Osteoblast (primary cell): ENCODE measurements at places on chromosomes 2 and 18. TPM values are rescaled to one million over a fixed set of nuclear protein-coding genes. Genes with fewer than 3 reads are reported as not detected.
A peak's percentile ranks its signal among the peaks of the same experiment; 100 is the strongest.

The FAM124B gene
- not detected in 2 replicates for total RNA-seq

The METTL5 gene
- total RNA-seq, result 39.8 and 44.2 TPM in 2 replicates

GRCh38 chr2:98515250-98515991 is 70.8 kb downstream of the INPP4A start:
- DNase-seq, result peak; percentile 93

DNA sequence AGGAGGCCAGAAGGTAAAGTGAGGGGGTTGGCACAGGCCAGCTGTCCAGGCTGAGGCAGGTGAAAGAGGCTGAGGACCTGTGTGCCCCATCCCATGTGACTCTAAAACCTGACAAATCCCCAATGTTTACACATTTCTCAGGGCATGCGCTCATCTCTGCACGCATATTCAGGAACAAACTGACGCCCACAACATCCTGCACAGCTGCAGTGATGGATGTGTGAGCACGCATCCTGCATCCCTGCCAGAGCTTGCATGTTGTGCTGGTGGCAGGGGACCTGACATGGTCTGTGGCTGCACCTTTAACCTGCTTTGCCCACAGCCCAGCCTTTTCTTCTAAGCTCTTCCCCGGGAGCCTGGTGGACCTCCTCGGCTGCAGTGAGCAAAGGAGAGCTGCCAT is 83.1 kb downstream of the FBXO15 start:
- no peak for DNase-seq

GRCh38 chr2:220212296-220213080 is 585.1 kb downstream of the SLC4A3 start:
- DNase-seq, result no peak

The GRB14 gene
- total RNA-seq, result 0.72 and 0.88 TPM in 2 replicates

- no peak for DNase-seq
These were observed 34.9 kb downstream of the SMC6 start for GRCh38 chr2:17718689-17719088.

The CDH2 gene
- total RNA-seq, result 75.6 and 78.7 TPM in 2 replicates

- DNase-seq, result no peak
These were observed 18.4 kb downstream of the NCOA1 start for GRCh38 chr2:24509425-24509824.

DNA sequence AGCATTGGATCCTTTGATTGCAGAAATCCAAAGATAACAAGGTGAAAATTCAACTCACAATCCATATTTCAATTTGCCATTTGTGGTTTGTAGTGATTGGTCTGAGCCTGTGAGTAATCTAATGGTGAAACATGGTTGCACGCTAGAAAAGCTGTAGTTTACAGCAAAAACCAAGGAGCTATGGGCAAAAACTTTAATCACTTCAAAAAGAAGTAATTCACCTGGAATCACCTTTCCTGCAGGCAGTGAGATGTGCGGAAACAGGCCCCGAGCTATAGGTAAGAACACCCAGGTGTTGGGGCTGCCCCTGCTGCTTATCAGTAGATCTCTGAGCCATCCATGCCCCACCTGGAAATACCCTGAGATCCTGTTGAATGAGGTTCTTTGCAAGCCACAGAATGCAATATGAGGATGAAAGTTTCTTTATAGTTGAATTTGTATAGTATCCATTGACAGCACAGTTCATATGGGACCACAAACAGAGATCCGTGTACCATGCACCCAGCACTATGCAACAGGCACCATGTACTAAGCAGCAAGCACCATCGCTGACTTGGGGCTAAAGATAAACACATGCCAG is 208.2 kb downstream of the SPP2 start:
- DNase-seq, result peak; percentile 91

The NCKAP5 gene
- total RNA-seq, result 1.8 TPM in 2 replicates

- no peak for DNase-seq
These were observed 16.1 kb upstream of the STRN start for GRCh38 chr2:36982467-36982866.

GRCh38 chr2:100291152-100291970 is 30.9 kb downstream of the LONRF2 start:
- DNase-seq, result no peak

The TUBA4A gene
- 11.9 and 13.6 TPM in 2 replicates for total RNA-seq

DNA sequence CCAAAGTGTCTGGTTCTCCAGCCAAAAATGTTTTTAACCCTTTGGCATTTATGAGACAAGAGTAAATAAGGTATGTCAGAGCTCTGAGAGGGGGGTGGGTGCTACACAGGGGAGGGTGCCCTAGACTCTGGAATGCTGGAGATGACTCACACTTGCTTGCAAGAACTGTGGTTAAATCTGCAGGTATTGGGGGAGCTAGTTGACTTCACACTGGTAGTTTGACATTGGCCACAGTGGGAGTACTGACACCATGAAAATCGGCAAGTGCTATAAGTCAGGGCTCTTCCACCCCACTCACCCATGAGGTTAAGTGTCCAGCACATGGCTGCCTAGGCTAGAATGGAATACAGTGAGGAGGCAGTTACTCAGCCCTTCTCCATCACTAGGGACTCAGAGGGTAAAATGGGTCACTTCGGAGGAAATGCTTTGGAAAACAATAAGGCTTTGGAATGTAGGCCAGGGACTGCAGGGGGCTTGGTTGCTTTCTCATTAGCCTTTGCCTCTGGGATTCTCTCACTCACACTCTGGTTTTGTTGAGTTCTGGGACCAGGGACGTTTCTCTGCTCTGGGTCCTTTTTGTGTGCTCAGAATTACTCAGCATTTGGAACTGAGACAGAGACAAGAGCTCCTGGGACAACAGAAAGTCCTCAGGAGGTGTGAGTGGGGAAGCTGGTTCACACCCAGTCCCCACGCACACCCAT is 91.6 kb downstream of the ACKR3 start:
- no peak for DNase-seq

GRCh38 chr18:3458952-3459853 is 9.2 kb downstream of the TGIF1 start:
- DNase-seq, result no peak

- peak; percentile 74 for DNase-seq
These were observed 20.1 kb downstream of the CYP26B1 start for GRCh38 chr2:72127401-72128058.
